Gastroesophageal sphincter (tissue), 4 donors: ENCODE measurements at places on chromosomes 12 and 14.

DNA sequence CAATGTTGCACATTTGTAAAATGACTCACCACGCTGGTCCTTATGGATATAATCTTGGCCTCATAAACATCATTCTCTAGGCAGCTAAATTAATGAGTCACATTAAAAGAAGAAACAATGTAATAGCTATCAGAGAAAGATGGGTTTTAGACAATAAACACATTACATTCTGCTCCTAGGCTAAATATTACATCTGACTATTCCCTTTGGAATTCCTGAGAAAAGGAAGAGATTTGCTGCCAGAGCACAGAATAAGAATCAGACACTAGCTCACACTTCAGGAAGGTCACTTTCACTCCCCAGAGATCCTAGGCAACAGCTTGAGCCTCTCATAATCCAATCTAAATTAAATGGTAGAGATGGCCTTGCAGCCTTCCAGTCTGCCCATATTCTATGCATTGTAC is 218.2 kb downstream of the PTPRO start:
- no peak for ATAC-seq
- H3K4me3 ChIP-seq: no peak overlapping the region
- no peak overlapping the region for H3K27ac ChIP-seq
- no peaks in the 10 kb centered on the region for H3K4me1 ChIP-seq
- H3K27me3 ChIP-seq: no peaks in the 10 kb centered on the region

GRCh38 chr12:121921066-121921465 is 2.7 kb downstream of the CFAP251 start:
- no peaks in the 10 kb centered on the region for H3K4me1 ChIP-seq
- no peak for ATAC-seq
- H3K4me3 ChIP-seq: no peak overlapping the region
- H3K27me3 ChIP-seq: no peaks in the 10 kb centered on the region

- H3K27ac ChIP-seq: no peak overlapping the region
- H3K36me3 ChIP-seq: no peaks in the 10 kb centered on the region
- no peak overlapping the region for H3K4me3 ChIP-seq
- peaks cover 6% of the 10 kb centered on the region for H3K27me3 ChIP-seq
- no peaks in the 10 kb centered on the region for H3K4me1 ChIP-seq
These were observed 42.2 kb downstream of the ZCRB1 start for GRCh38 chr12:42283739-42284138.

- H3K27ac ChIP-seq: peak overlapping the region; percentile 3
- peaks cover 28% of the 10 kb centered on the region for H3K36me3 ChIP-seq
- ATAC-seq: no peak
- no peaks in the 10 kb centered on the region for H3K27me3 ChIP-seq
These were observed 50.5 kb downstream of the KITLG start for GRCh38 chr12:88529531-88530488.

DNA sequence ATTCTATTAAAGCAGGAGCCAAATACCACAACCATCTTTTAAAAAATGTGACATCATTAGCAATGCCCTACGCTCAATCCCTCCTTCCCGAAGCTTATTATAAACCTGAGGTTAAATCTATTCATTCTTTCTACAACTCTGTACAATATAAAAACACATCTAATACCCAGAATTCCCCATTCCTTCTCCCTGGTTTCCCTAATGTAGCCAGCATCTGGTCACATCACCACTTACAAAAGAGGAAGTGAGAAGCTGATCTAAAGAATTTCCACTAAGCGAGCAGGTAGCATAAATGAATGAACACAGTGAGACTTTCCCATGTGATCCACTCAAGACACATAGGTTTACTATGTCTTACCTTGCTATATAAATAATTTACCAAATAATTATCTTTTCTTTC is 90.4 kb downstream of the LRP6 start:
- H3K27me3 ChIP-seq: no peaks in the 10 kb centered on the region
- no peaks in the 10 kb centered on the region for H3K36me3 ChIP-seq
- H3K27ac ChIP-seq: no peak overlapping the region

DNA sequence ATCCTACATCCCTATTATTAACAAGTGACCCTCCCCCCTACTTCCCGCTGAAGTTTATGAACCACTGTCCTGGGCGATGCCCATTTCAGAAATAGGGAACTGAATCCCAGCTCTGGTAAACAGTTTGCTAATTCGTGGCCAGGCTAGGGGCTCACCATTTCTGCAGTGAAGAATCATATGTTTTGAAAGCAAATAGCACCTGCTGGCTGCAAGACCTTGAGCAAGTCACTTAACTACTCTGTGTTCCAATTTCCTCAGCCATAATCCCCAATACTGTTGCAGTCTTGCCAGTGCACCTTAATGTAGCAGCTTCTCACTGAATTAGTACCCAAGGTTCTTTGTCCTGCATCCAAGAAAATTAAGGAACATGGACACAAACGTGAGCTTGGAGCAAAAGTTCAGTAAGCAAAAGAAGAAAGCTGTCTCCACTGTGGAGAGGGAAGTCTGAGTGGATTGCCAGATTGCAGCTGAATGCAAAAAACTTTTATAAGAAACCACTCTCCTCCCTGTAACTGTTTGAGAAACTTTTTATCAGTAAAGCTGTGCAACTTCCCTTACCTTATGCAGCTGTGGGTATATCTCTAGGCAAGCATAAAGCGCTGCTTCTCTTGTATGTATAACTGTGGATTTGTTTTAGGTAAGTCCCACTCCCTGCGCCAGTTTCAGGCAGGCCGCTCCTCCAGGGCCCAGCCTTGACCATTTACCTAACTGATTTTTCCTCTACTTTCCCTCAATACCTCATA is 824 bp downstream of the OAS1 start:
- H3K27ac ChIP-seq: peak overlapping the region; percentile 61
- ATAC-seq: peak; percentile 44
- H3K36me3 ChIP-seq: no peaks in the 10 kb centered on the region
- peak overlapping the region; percentile 51 for H3K4me3 ChIP-seq
- H3K27me3 ChIP-seq: no peaks in the 10 kb centered on the region

DNA sequence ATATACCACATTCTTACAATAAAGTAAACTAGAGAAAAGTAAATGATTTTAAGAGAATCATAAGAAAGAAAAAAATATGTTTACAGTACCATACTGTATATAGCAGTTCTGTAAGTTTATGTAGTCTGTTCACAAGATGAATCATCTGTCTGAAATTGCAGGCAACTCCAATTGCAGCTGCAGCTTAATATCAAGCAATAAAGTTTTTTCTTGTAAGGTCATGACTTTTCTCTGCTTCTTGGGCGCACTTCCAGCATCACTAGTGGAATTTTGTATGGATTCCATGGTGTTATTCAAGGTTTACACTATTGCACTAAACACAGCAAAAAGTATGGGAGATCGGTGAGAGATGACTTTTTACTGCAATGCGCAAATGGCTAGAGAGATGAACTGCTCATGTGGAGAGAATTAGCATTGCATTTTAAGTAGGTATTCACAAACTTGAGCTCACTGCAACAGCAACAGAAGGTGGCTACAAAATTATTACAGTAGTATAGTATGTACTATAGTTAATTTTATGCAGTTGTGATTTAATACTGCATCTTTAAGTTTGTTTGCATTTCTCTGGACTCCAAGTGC is 445.4 kb upstream of the OR4E1 start:
- no peaks in the 10 kb centered on the region for H3K36me3 ChIP-seq
- ATAC-seq: no peak
- H3K4me1 ChIP-seq: no peaks in the 10 kb centered on the region
- H3K4me3 ChIP-seq: no peak overlapping the region
- H3K27me3 ChIP-seq: no peaks in the 10 kb centered on the region

DNA sequence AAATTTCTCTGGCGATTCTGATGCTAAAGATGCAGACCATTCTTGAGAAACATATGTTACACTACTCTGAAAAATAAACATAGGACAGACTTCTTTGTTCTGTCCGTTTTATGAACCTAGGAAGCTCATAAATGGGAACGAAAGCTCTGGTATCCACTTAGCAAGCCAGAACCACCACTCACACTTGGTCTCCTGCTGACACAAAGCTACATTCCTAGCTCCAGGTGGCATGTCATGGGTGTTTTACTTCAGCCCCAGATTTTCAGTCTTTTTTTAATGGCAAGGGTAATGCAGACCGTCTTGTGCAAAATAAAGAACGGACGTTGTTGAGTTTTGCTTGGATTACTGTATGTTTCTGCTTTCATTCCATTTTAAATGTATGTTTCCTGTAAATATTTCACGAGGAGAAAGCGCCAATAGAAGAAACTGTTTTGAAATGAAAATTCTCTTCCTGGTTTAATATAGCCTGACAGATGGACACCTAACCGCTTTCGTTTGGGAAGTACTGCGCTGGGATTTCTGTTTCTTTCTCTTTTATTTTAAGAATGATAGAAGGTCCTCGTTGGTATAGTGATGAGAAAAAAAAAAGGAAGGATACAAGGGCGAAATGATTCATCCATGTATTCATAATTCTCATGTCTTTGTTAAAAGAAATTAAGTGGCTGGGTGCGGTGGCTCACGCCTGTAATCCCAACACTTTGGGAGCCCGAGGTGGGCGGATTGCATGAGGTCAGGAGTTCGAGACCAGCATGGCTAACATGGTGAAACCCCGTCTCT is 871 bp upstream of the COQ5 start:
- H3K4me3 ChIP-seq: peak overlapping the region; percentile 71
- H3K4me1 ChIP-seq: no peaks in the 10 kb centered on the region
- H3K27ac ChIP-seq: peak overlapping the region; percentile 96
- no peaks in the 10 kb centered on the region for H3K27me3 ChIP-seq
- no peaks in the 10 kb centered on the region for H3K36me3 ChIP-seq

DNA sequence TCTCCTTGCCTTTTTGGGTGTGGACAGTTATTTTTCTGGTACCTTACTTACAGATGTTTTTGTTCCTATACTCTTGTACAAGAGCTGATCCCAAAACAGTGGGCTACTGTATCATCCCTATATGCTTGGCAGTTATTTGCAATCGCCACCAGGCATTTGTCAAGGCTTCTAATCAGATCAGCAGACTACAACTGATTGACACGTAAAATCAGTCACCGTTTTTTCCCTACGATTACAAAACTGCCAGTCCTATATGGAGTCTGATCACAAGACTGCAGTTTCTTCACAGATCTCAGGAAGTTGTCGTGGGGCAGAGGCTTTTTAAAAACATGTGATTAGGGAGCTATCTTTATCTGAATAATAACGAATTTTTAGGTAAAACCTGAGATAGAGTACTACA is 1.3 kb downstream of the LYSET start:
- H3K4me3 ChIP-seq: no peak overlapping the region
- peak overlapping the region; percentile 31 for H3K27ac ChIP-seq
- peaks cover 49% of the 10 kb centered on the region for H3K4me1 ChIP-seq
- no peak for ATAC-seq
- no peaks in the 10 kb centered on the region for H3K36me3 ChIP-seq

- no peak for ATAC-seq
- no peaks in the 10 kb centered on the region for H3K36me3 ChIP-seq
- H3K4me3 ChIP-seq: peak overlapping the region; percentile 26
These were observed 1.3 kb downstream of the GLI1 start for GRCh38 chr12:57460841-57461275.

DNA sequence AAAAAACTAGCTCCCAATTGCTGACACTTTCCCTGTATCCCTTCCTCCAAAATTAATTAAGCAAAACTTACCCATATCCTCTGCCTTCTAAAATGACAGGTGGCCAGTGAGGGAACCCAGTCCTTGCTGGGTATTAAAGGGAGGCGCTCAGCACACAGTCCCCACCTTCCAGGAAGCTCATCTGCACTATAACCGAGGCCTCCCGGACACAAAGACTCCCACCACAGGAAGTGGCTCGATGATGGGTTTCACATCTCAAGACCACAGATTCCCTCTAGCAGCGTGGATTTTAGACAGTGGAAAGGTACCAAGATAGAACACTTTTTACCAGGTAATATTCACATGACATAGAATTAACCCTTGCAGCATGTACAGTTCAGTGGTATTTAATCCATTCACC is 126.8 kb upstream of the NCOR2 start:
- no peaks in the 10 kb centered on the region for H3K4me1 ChIP-seq
- no peak overlapping the region for H3K4me3 ChIP-seq
- H3K27me3 ChIP-seq: no peaks in the 10 kb centered on the region
- ATAC-seq: no peak
- no peaks in the 10 kb centered on the region for H3K36me3 ChIP-seq

- no peak overlapping the region for H3K4me3 ChIP-seq
- no peaks in the 10 kb centered on the region for H3K36me3 ChIP-seq
- no peak for ATAC-seq
- H3K27me3 ChIP-seq: no peaks in the 10 kb centered on the region
- no peak overlapping the region for H3K27ac ChIP-seq
These were observed 204.8 kb upstream of the GARIN6 start for GRCh38 chr12:99442758-99443157.

- H3K4me1 ChIP-seq: no peaks in the 10 kb centered on the region
- H3K27ac ChIP-seq: no peak overlapping the region
- no peak for ATAC-seq
- no peak overlapping the region for H3K4me3 ChIP-seq
- H3K27me3 ChIP-seq: no peaks in the 10 kb centered on the region
- H3K36me3 ChIP-seq: no peaks in the 10 kb centered on the region
These were observed 501.8 kb downstream of the BCL11B start for GRCh38 chr14:98770151-98770550.

- H3K27me3 ChIP-seq: no peaks in the 10 kb centered on the region
- no peak for ATAC-seq
- H3K27ac ChIP-seq: no peak overlapping the region
- H3K4me3 ChIP-seq: no peak overlapping the region
These were observed 224.3 kb downstream of the NEDD1 start for GRCh38 chr12:97131220-97131981.

GRCh38 chr14:67875175-67876006 is 55.8 kb downstream of the RAD51B start:
- H3K4me1 ChIP-seq: no peaks in the 10 kb centered on the region
- H3K36me3 ChIP-seq: no peaks in the 10 kb centered on the region
- ATAC-seq: no peak
- H3K27ac ChIP-seq: no peak overlapping the region
- no peak overlapping the region for H3K4me3 ChIP-seq

DNA sequence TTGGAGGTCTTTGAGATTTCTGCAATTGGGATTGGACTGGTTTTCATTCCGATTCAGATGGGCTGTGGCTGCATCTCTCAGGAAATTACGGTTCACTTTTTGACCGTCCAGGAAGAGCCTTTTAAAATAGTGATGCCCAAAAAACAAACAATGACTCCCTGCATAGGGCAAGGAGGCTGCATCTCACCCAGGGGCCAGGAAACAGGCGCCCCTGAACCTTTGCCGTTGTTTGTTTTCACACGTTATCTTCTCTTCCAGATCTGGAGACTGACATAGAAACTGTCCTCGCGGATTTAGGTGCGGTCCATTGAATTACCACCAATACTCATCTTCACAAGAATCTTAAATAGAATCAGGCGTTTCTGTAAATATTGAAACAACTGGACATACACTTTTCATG is 66.0 kb downstream of the FLRT2 start:
- ATAC-seq: no peak
- H3K36me3 ChIP-seq: no peaks in the 10 kb centered on the region
- H3K4me1 ChIP-seq: no peaks in the 10 kb centered on the region
- H3K27me3 ChIP-seq: no peaks in the 10 kb centered on the region
- no peak overlapping the region for H3K4me3 ChIP-seq

DNA sequence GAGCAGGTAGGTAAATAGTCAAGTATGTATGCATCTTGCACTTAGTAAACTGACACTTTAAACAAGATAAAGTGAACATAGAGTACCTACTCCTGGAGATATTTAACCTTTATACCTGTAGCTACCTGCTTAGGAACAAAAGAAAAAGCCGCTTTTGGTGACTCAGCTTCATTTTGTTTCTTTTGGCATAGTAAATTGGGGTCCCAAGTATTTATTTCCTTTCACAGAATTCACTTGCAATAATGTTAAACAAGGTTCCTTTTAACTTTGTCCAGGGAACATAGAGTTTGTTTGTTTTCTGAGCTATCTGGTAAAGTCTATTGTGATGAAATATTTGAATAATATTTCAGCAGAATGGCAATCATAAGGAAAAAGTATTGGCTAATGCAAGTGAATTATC is 20.0 kb downstream of the SLCO1B3 start:
- ATAC-seq: no peak
- H3K27me3 ChIP-seq: no peaks in the 10 kb centered on the region
- H3K27ac ChIP-seq: no peak overlapping the region
- no peak overlapping the region for H3K4me3 ChIP-seq
- no peaks in the 10 kb centered on the region for H3K36me3 ChIP-seq
- no peaks in the 10 kb centered on the region for H3K4me1 ChIP-seq
